ENCODE measurements at places on chromosomes 11 and 22.

GRCh38 chr22:50252082-50253045, 1.3 kb upstream of the HDAC10 start:
- peak; percentile 75 for DNase-seq

DNA sequence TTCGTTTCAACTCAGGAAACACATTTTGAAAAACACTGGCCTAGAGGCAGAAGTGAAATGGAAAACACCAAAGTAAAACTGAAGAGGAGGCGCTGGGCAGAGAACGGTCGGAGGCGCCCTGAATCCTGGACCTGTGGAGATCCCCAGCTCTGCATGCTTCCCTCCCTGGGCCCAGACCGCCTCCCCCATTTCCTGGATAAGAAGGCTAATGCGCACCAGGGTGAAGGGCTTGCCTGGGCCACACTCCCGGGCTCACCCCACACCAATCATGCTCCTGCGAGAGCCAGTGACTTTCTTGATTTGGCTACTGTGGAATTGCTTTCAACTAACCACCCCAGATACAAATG, 167.1 kb downstream of the CRYBB2 start:
- DNase-seq = no peak

GRCh38 chr22:22431271-22432220, 77.0 kb downstream of the ZNF280B start:
- peak; percentile 68 for DNase-seq

DNA sequence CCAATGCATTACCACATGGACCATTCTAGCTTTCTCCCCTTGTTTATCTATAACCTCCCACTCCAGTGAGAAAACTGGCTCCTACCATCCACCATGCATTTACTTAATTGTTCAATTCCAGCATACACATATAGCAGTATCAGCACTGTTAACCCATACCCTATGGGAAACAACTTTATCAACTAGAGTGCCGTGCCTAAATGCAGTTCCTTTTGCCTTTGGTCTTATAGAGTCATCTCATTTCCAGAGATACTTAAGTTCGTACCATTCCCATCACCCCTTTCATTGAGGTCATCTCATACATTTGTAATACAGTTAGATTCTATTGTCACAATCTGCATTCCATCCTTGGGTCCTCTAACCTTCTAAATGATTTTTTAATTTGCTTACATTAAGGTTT, 86.9 kb downstream of the PARVA start:
- no peak for DNase-seq

DNA sequence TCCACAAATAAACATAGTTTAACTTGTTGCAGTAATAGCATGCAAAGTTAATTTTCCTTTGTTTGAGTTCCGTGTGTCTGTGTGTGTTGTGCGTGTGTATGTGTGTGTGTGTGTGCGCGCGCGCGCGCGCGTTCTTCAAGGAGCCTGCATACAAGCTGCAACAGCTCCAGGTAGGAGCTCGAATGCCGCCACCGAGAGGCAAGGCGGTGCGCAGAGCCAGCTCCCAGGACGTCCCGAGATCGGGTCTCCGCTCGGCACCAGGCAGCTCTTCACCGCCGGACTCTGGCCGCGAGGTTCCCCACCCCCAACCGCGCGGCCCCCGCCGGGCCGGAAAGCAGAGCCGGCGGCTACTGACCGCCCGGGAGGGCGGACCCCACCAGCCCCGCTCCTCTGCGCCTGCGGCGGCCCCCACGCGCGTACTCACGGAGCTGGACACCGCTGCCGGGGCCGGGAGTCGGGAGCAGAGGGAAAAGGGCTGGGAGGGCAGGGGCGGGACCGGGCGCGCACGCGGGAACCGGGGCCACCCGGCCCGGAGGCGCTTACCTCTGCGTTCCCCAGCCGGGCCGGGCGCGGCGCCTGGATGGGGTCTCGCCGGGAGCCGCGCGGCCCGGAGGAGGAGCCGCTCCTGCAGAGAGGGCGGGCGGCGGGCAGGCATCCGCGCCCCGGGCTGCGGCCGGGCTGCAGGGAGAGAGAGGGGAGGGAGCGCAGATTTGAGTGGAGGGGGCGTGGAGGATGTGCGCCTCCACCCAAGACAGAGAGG, 40.4 kb upstream of the AKIP1 start:
- DNase-seq = peak; percentile 10

GRCh38 chr22:46122511-46122971, 27.8 kb upstream of the PPARA start:
- peak; percentile 80 for DNase-seq

GRCh38 chr11:60566776-60567175, 51.6 kb downstream of the MS4A13 start:
- DNase-seq = no peak

DNA sequence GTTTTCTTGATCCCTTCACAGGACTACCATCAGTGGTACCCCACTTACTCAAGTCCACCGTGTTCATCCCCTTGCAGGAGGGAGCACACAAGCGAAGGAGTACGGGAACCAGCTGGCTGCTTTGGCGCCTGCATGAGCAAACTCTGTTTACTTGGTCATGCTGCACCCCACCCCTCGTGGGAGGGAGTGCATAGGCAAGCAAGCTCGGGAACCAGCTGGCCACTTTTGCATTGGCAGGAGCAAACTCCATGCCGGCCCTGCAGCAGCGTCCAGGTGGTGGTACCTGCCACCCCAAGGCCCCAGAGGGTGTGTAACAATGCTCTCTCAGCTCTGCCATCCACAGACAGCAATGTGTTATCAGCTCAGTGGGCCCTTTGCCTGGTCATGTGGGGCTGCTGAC, 737.8 kb downstream of the FAM181B start:
- DNase-seq = no peak
